ENCODE measurements at places on chromosomes 5 and 9.

DNA sequence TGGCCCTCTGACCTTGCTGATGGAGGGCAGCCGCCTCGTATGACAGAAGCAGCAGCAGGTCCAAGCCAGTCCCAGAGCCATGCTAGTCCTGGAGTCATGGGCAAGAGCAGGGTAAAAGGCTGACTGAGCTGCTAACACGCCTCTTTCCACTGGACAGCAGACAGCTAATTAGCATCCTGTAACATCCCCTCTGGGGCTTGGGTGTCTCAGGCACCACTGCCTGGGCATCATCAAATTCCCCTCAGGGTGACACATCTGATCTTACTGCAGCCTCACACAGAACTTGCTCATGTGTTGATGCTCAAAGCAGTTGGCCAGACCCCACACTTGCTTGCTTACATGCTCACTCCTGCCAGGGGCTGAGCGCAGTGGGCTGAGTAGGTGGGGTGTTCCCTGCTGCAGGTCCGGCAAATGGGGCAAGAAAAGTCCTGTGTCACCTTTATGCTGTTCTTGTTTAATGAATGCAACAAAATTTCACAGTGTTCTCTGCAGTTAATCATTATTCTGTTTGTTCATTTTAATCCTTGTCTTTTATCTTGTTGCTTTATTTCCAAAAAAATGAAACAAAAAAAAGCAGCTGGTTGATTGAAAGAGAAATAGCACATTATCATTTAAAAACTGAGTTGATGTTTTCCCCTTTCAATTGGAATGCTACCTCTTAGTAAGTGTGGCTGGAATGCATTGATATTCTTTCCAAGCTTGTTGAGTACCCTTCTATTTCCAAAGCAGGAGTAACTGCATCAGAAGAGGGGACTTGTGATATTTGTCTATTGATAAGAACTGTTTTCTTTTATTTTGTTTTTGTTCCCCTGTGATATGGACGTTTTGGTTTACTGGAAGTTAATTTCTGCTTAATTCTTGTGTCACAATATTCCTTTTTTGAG lies 254.1 kb downstream of the CDH18 start:
- DNase-seq, result no peak

GRCh38 chr5:126947146-126948010 lies 83.0 kb downstream of the MARCHF3 start:
- DNase-seq, result no peak

GRCh38 chr5:156126716-156127115 lies 200.2 kb upstream of the SGCD start:
- no peak for DNase-seq

DNA sequence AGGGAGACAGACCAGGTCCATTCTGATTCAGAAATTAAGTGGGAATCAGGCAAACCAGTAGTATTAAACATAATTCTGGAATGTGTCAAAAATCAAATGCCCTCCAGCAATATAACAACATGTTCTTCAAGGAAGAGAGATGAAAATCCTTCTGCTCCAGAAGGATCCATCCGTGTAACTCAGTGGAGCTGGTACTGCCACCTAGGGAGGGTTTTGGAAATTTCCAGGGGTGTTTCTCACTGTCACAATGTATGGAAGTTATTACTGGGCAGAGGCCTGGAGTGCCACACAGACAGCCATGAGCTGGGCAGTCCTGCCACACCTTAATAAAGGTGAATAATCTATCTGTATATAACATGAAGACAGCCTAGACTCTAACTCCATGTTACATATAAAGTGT lies 87.5 kb downstream of the TTLL11 start:
- DNase-seq, result no peak

GRCh38 chr5:139611703-139612584 lies 36.2 kb upstream of the CXXC5 start:
- no peak for DNase-seq

GRCh38 chr9:2021731-2022130 lies 6.6 kb downstream of the SMARCA2 start:
- no peak for DNase-seq

GRCh38 chr5:58800861-58801540 lies 218.1 kb downstream of the RAB3C start:
- no peak for DNase-seq

DNA sequence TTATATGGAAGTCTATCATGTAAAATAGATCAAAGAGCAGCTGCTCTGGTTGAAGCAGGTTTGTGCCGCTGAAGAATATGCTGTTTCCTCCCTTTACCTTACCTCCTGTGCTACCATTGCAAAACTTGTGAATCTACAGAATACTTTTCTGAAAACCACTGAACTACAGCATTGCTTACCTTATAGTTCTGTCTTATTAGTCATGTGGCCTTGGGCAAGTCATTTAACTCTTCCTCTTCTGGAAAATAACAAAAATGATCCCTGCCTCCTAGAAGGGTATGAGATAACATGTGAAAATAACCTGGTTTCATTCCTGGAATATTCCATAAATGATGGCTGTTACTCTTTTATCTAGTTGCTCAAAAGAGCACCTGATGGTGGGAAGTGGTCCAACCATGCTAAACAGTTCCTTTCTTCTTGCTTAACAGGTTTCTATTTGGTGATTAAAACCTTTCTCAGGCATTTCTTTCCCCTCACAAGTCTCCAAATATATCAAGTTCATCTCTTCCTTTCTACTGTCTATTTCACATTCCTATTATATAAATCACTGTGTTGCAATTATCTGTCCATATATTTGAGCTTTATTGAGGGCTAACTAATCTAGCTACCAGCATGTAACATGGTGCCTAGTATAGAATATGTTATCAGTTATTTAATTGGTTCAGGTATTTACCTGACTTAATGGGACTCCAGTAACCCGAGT lies 15.0 kb downstream of the TRIM32 start:
- no peak for DNase-seq

DNA sequence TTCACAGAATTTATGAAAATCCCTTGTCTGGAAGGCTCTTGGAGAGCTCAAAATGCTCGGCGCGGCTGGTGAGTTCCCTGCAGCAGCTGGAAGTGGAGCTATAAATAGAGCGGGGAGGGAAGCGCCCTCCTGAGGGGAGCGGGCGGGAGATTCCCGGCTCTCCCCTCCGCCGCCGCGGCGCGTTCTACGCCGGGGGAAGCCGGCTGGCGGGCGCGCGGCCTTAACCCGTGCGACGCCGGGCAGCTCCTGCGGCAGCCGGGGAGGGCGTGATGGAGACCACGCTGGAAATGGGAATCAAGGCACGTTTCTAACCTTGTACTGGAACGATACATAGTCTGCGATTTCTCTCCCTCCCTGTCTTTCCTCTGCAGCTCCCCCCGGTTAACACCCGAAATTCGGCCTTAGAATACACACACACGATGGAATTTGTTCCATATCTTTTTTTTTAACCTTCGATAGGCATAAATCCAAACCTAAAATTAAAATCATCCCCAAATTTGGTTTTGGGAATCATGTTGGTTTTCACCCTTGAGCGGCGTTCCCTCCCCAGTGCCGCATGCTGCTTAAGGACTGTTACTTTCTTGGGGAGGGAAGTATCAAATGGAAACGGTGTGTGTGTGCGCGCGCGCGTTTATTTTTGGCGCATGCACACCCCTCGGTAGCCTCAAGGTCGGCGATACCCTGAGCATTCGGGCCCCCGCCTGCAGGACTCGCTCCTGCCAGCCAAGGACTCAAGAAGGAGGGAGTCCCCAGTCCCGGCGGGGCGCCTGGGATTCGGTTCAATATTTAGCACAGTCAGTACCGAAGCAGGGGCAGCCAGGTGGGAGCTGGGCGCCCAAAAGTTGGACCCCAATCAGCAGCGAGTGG lies 306.3 kb upstream of the KCNN2 start:
- DNase-seq, result no peak

- no peak for DNase-seq
Measured at GRCh38 chr9:119052339-119053030, 316.8 kb downstream of the BRINP1 start.

- peak; percentile 79 for DNase-seq
Measured at GRCh38 chr5:53095931-53096525, 13.5 kb downstream of the MOCS2 start.

DNA sequence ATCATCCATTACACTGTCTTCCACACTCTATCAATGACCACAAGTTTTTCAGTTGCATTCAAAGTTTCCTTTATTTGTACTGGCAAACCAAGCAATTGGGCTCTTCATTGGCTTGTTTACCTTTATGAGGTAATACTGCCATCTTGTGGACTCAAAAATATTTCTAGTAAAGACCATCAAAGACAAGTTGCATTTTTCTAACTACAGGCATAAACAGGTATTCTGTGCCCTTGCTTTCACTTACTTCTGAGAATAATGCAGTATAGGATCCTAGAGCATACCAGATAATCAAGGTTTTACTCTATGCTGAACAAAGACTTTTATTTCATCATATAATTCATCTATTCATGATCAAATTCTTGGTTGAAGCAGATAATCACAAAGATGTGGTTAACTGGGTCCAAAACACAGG lies 173.7 kb upstream of the POU5F2 start:
- no peak for DNase-seq

GRCh38 chr9:123438821-123439220 lies 82.8 kb downstream of the CRB2 start:
- DNase-seq, result no peak

- no peak for DNase-seq
Measured at GRCh38 chr5:165201369-165201768, 1696.0 kb downstream of the MAT2B start.

DNA sequence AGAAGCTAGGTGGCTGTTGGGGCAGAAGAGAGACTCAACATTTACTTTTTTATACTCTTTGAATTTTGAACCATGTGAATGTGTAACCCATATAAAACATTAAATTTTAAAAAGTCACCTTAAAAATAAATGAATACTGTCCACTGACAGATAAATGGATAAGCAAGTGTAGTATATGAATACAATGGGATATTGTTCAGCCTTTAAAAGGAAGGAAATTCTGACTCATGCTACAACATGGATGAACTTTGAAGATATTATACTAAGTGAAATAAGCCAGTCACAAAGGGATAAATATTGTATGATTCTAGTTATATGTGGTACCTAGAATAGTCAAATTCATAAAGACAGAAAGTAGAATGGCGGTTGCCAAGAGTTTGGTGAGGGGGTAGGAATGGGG lies 113.9 kb downstream of the TMEM174 start:
- DNase-seq, result no peak

- no peak for DNase-seq
Measured at GRCh38 chr5:165296401-165297130, 1791.1 kb downstream of the MAT2B start.

GRCh38 chr5:87541033-87541432 lies 128.3 kb upstream of the CCNH start:
- DNase-seq, result no peak

GRCh38 chr9:124126648-124127646 lies 115.4 kb downstream of the LHX2 start:
- peak; percentile 92 for DNase-seq

DNA sequence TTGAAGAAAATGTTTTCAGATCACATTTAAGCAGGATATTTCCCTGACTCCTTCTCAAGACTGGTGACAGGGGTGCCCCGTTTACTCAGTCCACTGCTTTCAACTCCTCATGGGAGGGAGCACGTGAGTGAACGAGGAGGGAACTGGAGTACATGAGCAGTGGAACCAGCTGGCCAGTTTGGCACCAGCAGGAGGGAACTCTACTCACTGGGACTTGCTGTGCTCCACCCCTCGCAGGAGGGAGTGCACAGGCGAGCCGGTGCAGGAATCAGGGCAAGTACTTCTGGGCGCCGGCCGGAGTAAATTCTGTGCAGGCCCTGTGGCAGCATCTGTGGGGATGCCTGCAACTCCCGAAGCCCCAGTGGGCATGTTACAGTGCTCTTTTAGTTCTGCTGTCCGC lies 1941.1 kb upstream of the C9orf72 start:
- DNase-seq, result no peak

DNA sequence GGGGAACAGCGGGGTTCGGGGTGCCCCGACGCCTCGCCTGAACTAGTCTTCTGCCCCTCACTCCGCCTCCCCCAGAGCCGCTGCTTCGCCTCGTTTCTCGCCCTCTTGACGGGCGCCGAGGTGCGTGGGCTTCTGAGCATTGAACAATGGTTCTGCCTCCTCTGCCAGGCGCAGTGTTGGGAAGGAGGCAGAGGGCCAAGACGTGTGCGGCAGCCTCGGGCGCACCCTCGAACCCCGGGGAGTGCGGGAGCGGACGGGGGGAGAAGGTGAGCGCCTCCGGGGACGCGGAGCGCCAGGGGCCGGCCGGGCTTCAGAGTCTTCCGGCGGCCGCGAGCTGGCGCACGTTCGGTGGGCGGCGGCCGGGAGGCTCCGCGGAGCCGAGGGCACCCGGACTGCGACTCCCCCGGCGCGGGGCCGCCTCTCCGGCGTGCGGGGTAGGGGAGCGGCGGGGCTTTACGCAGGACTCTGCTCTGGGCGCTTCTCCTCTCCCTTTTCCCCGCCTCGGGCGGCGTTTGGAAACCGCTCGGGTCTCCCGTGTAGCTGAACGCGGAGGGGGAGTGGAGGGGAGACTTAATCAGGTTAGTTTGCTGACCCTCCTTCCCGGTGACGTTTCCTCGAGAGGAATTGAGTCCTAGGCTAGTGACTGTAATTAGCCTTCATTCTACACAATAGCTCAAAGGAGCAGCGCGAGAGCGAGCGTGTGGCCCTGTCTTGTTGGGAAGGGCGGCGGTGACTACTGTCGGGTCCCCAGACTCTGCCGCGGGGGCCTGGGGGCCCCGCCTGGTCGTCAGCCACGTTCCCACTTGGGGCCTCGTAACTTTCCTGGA lies 1.1 kb downstream of the VLDLR start:
- DNase-seq, result peak; percentile 48

- DNase-seq, result no peak
Measured at GRCh38 chr9:107674721-107675277, 185.2 kb upstream of the KLF4 start.

DNA sequence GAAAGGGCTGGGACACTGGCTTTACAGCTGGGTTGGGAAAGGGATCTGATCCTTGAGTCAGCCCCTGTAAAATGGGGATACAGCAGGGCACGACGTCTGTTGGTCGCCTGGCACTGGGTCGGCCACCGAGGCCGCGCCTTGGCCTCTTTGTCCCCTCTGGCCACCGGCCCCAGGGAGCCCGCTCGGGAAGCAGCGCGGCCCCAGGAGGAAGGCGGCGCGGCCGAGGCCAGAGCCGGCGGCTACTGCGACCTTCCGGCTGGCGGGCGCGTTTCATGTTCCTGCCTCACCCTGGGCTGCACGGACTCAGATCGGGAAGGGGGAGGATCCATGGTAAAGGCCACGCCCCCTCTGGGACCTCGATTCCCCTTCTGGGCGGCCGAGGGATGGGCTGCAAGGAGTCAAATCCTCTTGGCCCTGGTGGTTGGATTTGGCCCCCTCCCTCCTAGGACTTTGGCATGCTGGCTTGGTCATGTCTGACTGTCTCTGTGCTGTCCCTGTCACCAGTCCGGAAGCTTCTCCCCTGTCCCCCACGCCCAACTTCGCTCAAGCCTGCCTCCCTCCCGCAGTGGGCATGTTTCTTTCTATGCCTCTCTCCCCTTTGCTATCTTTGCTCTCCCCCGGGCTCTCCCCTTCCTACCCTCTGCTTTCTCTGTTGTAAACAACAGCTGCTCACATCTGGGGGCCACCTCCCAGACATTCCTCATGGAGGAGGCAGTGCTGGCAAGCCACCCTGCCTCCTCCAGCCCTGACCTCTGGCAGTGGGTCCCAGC lies 25.8 kb downstream of the FPGS start:
- no peak for DNase-seq
